ENCODE measurements at places on chromosomes 3 and 15.

- DNase-seq = no peak
Measured at GRCh38 chr3:123305192-123305591, 103.4 kb downstream of the SEC22A start.

- DNase-seq = no peak
Measured at GRCh38 chr3:187721055-187721454, 18.7 kb upstream of the RTP2 start.

GRCh38 chr15:74390647-74391288 lies 23.3 kb upstream of the CYP11A1 start:
- DNase-seq = no peak

GRCh38 chr3:22121068-22121701 lies 370.2 kb upstream of the ZNF385D start:
- DNase-seq = no peak

DNA sequence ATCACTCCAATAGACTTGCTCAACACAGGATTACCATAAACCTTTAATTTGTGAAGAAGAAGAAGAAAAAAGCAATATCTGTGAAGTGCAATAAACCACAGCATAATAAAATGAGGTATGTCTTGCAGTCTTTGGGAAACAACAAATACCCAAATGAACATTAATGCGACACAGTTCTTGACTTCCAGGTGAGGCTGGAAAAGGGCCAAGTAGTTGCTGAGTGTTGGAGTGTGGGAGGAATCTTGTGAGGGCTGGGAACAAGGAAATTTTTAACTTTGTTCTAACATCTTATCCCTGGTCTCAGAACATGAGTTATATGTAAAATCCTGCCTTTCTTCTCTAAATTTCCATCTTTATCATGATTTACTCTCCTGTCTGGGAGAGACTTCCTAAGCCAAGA lies 206.5 kb downstream of the DTWD1 start:
- DNase-seq = no peak

GRCh38 chr3:184615396-184615795 lies 53.8 kb downstream of the EPHB3 start:
- DNase-seq = no peak

DNA sequence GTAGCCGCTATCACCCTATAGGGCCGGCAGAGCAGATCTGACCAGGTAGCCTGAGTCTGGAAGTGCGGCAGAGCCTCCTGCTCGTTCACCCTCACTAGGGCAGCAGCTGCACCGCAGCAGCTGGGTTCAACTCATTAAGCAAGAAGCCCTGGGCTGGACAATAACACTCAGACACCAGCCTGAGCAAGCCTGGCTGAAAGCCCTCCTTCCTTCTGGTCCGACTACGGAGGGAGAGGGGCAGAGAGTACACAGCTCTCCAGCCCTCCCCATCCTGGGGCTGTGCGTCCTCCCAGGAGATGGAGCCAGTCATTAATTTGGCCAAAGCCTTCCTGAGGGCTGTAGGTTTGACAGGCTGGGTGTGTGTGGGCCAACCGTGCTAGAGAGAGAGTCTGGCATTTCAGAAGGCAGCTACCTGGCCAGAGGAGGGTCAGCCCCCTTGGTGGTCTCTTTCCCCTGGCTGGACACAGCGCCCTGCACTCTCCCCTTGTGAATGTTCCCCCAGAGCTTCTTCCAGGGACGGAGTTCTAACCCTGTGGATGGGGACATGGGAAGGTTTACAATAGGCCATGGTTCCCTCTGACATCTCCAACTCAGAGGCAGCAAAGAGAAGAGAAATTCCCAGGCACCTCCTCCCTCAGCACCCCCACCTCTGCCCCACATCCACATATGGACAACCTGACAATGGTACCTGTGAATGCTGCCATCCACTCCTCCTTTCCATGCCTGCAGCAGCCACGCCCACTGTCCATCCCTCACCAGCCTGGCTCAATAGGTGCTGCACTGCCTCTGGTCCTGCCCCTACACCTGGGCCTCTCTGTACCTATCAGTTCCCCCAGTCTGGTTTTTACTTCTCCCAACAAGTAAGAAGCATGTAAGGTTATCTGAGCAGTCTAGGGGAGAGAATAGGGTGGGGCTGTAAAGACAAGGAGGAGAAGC lies 6.5 kb downstream of the CHRNB4 start:
- DNase-seq = no peak

DNA sequence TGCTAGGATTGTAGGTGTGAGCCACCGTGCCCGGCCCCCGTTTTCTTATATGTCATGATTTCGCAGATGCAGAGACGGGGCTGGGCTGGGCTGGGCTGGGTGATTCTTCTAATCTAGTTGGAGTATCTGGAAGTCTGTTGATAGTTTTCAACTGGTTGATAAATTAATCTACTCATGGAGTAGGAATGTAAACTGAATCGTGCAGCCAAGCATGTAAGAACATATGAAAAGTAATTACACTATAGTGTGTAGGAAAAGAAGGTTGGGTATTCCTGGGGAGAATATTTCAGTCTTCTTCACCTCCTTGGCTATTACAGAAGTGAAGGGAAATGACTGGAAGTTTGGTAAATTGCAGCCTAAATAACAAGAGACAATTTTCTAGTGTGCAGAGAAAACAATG lies 82.6 kb upstream of the MAGI1 start:
- no peak for DNase-seq

GRCh38 chr3:69896095-69896494 lies 103.4 kb upstream of the SAMMSON start:
- no peak for DNase-seq

- no peak for DNase-seq
Measured at GRCh38 chr15:69657626-69658025, 205.0 kb downstream of the RPLP1 start.

- no peak for DNase-seq
Measured at GRCh38 chr15:64017591-64018163, 28.6 kb downstream of the DAPK2 start.

- DNase-seq = no peak
Measured at GRCh38 chr15:48653216-48653615, 7.7 kb upstream of the FBN1 start.

GRCh38 chr15:92407916-92408315 lies 14.2 kb downstream of the ST8SIA2 start:
- no peak for DNase-seq

GRCh38 chr3:151093905-151094304 lies 8.4 kb downstream of the MED12L start:
- no peak for DNase-seq

DNA sequence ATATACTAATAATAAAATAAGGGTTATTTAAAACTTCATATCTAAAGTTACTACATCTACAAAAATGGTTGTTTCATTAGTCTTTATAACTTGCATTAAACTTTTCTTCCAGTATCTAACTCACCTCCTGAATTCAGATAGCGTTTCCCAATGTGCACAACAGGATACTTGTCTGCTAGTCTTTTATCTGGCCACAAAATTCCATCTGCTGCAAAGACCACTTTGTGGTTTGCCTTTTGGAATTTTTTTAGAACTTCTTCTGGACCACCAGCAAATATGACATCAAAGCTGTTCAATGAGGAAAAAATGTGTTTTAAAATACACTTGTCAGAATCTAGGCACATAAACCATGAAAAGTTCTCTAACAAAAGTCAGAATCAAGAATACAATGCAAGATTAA lies 50.8 kb downstream of the PLOD2 start:
- no peak for DNase-seq

- no peak for DNase-seq
Measured at GRCh38 chr15:101543431-101543830, 53.9 kb upstream of the PCSK6 start.

DNA sequence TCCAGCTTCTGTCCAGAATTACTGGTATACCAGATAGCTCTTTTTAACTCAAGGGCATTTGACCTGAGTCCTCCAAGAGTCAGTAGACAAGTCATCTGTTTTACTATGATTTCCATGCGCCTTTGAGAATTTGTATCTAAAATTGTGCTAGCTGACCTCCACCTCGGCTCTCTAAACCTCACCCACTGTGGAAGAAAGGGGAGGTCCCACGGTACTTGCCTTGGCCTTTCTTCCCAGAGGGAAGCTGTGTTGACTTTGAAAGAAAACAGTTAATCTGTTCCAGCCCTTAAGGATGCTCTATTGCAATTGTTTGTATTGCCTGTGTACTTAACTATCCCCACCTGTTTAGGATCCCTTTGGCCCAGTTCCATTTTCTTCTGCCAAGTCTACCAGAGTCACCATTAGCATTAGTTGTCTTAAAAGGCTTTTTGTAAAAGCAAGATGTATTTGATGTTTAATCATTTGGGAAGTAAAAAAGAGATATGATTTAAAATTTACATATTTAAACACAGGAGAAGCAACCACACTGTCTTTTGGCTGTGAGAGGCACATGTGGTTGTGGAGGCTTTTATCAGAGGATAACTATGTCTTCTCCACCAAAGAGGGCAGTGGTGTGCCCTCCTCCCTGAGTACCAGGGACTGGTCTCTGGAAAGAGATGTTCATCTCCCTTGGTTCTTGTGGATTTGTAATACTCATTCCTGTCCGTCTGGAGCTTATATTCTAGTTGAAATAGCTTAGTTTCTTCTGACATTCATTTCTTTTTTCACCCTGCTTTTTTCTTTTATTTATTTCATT lies 88.8 kb downstream of the CRTC3 start:
- DNase-seq = no peak

DNA sequence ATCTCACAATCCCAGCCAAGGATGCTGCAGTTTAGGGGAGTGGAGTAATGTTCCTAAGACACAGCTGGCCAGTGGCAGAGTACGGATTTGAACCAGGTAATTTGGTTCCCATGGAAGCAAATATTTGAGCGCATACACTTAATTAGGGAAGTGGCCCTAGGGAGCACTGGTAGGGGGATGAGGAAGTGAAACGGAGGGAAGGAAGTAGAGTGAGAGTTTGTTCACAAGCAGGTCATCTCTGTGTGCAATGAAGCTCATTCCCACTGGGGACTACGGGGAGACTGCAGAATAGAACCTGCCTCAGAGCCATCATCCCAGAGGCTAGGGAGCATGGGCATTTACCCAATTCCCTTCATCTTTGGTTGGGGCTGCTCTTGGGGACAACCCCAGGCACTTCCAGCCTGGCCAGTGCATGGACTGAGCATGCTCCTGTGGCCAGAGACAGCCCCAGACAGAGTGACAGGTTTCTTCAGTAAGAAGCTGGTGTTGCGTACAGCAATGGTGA lies 317.2 kb upstream of the PROK2 start:
- DNase-seq = no peak

DNA sequence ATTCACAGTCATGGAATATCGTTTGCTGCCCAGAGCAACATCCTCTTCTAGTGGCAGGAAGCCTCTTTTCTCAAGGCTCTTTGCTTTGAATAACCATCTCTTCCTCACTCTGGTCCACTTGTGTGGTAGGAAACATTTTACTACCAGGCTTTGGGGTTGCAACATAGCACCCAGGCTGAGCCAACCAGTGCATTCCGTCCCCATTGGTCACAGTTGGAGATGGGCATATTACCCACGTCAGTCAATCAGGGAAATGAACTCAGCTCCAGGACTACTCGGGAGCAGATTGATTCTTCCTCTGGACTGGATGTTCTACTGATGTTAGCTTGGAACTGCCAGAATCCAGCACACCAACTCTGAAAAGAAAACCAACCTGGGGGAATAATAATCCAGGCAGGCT lies 4.2 kb upstream of the PEX5L start:
- no peak for DNase-seq

GRCh38 chr3:78023257-78023656 lies 983.4 kb downstream of the ROBO2 start:
- DNase-seq = no peak

DNA sequence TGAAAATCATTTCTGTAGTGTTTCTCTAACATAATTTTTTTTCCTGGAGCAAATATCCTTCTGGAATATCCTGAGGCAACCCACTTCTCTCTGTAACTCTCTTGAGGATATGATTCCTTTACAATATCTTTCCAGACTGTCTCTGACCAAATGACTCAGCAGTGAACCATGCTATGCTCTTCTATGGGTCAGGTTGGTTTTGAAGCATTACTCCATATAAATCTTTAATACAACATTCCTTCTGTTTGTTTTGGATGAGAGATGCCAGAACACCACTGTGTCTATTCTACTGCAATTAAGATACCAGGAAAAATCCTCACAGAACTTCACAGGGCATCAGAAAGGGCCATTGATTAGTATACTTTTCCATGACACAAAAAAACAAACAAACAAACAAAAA lies 626.4 kb upstream of the ZNF385D start:
- no peak for DNase-seq

DNA sequence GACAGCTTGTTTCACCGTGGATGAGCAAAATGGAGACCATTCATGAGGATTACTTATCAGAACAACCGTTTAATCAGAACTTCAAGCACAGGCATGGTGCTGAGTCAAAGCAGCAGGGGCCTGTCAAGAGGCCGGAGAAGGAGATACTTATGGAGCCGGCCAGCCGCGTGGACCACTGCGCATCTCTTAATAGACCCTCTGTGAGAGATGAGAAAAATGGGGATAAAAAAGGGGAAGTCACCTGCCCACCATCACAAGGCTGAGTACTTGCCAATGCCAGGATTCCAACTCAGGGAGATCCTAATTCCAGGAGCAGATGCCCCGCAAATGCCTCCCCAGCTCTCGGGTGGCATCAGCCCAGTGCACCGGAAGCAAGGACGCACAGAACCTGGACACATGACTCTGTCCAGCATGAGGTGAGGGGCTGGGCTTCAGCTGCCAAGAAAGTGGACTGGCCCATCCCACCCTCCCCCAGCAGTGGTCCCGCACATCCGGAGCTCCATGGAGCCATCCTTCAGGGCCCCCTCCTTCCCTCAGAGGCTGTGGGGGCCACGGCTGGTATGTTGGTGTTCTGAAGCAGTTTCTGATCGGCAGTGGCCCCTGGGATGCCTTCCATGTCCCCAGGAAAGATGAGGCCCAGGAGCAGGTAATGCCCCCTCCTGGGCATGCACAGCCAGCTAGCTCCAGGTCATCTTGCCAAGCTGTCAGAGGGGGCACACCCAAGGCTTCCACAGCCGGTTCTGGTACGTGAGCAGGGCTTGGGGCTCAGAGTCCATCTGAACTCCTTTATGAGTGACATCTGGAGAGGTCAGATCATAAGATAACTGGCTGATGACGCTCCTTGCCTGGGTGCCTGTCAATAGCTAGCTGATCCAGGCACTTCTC lies 143.8 kb downstream of the ATP10A start:
- DNase-seq = no peak

GRCh38 chr15:41603941-41604911 lies 45.2 kb downstream of the TYRO3 start:
- DNase-seq = peak; percentile 76

- no peak for DNase-seq
Measured at GRCh38 chr3:114452256-114452655, 158.4 kb downstream of the TIGIT start.

DNA sequence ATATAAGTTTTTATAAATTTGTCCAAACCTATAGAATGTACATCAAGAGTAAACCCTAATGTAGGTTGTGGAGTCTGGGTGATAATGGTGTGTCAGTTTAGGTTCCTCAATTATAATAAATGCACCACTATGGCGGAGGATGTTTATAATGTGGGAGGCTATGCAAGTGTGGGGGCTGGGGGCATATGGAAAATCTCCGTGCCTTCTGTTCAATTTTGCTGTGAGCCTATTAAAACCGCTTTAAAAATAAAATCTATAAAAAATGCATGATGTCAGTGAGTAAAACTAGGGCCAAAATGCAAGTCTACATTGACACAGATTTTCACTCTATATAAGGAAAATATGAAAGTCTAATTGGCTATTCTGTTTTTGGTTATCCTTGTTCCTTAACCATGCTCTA lies 774.9 kb upstream of the ALCAM start:
- DNase-seq = no peak

GRCh38 chr3:114442246-114442645 lies 148.4 kb downstream of the TIGIT start:
- no peak for DNase-seq

All from HT-29 (cell line).